CD4-positive, alpha-beta T cell treated with Interleukin-1 beta for 1 hour (primary cell): ENCODE measurements at places on chromosomes 6 and 20.
A peak's percentile ranks its signal among the peaks of the same experiment; 100 is the strongest.

DNA sequence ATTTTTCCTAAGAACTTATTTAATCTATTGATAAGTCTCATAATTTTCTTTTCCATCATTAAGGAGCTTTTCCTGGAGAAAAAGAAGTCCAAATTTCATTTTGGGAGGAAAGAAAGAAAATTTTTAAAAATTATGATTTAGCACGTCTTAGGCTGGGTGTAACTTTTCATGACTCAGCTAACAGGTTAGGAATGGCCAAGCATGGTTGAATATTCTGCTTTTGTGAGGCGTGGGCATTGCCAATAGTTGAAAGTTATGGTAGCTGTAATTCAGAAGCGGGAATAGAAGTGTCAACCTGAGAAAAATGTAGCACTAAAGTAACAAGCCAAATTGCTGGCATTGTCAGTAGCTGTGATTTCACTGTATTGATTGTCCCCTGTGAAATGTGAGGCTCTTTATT is 77.2 kb upstream of the ARID1B start:
- DNase-seq = no peak

GRCh38 chr20:58092871-58093270 is 135.6 kb downstream of the ANKRD60 start:
- DNase-seq = no peak

DNA sequence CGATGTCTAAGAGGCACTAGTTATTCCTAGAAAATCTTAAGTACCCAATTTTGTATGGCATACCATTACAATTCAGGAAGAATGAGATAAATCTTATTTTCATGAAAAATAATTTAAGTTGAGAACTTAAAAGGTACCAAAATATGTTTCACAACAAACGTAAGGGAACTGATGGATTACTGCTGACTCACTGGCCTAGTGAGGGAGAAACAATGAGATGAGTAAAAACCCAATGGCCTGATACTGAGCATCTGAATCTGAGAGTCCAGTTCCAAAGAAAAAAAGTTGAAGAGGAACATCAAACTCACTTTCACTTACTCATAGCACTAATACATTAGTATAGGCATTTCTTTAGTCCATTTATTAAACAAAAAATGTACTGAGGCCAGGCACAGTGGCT is 56.0 kb downstream of the MDN1 start:
- DNase-seq = no peak

DNA sequence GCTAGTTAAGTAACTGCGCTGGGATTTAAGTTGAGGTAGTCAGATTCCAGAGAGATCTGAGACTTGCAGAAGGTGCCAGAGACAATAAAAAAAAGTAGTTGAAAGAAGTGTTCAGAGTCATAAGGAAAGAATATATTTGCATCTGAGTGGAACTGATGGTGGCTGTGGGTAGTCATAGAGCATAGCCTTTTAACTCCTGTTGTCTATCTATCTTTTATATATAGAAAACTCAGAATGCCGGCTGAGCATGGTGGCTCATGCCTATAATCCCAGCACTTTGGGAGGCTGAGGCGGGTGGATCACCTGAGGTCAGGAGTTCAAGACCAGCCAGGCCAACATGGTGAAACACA is 62.0 kb downstream of the CARMIL1 start:
- no peak for DNase-seq

DNA sequence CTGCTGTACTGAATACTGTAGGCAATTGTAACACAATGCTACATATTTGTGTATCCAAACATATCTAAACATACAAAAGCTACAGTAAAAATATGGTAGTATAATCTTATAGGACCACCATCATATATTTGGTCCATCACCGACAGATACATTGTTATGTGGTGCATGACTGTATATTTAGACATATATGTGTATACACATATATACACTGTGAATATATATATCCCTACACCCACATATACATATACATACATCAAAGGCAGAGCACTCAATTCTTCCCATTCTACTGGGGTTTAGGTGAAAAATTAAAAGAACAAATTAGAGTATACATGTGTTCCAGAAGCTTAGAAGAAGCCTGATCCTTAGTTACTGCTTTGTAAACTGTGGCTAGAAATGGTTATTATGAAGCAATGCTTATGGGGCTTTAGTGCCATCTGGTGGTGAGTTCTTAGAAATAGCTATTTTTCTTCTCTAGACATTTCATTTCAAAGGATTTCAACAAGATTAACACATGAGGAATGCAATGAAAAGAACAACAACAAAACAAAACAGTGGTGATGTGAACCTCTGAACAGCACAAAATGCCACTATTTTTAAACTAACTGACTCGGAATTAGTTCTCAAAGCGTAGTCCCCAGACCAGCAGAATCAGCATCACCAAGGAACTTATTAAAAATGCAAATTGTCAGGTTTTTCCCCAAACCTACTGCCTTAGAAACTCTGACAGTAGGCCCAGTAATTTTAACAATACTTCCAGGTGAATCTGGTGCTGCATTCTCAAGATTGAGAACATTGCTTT is 38.0 kb downstream of the PKHD1 start:
- DNase-seq = no peak

- no peak for DNase-seq
These were observed 26.2 kb downstream of the ATXN1 start for GRCh38 chr6:16735014-16735413.

DNA sequence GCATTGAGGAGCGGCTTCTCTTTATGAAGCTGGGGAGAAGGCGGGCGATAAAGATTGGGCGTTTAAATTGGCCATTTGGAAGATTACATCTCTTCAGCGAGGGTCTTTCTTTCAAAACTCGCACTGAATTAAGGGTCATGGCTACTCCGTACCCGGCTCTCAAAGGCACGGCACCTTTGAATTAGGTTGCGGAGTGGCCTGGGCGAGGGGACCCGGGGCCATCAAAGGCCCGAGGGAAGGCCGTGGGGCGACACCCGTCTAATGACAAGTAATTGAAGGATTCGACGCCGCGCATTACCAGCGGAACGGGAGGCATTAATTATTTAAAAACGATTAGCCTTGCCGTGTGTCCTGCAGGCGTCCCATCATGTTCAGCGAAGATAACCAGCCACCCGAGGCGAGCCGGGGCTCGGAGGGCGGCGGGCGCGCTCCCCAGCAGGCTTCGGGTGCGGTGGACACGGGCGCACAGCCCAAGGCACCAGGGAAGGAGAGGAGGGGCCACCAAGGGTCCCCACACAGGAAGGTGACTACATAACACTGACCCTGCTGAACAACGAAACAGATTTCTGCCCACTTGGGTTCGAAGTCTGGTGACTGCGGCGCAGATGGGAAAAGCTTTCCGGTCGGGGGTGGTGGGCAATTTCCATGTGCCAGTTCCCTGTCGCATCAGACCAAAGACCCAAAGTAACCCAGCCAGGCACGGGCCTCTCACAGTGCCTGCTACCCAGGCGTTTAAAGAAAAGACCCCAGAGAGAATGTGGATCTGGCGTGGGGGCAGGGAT is 7.4 kb downstream of the FOXA2 start:
- no peak for DNase-seq

GRCh38 chr20:17226410-17227218 is at the start of gene PCSK2:
Gene PCSK2, plus strand, starts transcription at chr20:17227040. Its CDS starts 266 bp downstream, at chr20:17227306.
- no peak for DNase-seq

- no peak for DNase-seq
These were observed 45.3 kb downstream of the SLC2A12 start for GRCh38 chr6:134007077-134007476.

DNA sequence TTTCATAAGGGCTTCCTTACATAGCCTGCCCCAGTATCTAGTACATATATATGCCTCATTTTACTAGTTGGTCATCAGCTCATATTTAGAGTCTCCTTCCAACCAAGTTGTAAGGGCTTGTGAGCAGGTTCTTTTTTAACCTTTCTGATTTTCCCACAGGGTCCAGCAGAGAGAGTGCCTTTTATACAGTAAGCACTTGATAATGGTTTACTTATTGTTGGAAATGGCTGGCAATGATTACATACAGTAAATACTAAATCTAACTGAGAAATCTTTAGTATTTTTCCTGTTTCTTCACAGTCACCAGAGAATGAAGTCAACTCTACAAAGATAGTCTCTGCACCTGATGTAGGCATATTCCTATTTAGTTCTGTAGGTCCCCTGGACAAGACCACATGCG is 135.1 kb upstream of the B3GAT2 start:
- no peak for DNase-seq

GRCh38 chr20:23179766-23180403 is 93.8 kb upstream of the CD93 start:
- DNase-seq = no peak

DNA sequence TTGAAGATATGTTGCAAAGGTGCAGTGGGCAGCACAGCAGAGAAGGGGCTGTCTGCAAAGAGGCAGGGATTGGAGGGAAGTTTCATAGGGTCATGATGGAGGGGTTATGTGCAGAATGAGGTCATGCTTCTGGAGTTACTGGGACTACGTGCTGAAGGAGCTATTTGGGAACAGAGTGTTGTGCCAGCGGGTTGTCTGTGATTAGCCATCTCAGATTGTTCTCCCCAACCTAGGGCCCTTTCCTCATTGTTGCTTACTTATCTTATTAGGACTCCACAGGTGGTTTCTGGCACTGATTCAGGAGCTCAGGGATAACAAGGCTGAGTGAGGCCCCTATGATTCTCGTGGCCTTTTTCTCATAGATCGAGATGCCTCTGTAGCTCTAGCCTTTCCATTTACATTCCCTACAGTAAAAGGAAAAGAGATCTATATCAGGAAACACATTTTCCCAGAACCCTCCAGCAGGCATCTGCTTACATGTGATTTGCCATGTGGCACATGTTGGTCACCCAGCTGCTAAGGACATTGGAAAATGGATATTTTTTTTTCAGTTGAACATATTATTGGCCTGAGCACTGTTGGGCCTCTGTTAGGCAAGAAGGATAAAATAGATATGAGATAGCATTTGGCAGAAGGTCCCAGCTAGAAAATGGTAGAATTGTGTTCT is 429.6 kb upstream of the PLCB4 start:
- no peak for DNase-seq

GRCh38 chr20:13858871-13859270 is 74.0 kb downstream of the NDUFAF5 start:
- DNase-seq = no peak

DNA sequence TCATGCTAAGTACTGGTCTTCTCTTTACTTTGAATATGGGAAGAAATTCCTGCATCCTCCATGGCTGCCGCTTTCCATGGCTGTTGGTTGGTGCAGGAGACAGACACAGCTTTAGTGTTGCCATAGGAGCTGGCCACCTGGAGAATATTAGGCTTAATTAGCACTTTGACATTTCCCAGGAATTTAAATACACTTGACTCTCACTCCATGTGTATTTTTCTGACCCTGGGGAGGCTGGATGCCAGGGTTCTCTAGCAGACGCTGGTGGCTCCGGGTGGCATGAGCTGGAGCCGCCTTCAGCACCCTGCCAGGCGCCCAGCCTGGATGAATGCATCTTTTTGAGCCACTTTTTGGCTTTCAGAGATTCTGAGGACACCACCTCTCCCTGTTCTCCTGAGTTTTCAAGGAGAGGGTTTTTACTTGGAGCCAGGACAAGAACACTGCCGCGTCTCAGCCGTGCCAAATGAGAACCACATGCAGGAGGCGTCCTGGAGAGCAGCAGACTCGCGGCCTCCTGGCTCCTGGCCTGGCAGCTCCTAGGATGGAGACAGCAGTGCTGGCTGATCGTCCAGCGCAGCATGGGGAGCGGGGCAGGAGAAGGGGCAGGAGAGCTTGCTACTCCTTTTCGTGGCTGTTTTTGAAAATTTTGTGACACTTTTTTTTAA is 258.8 kb downstream of the SMOC2 start:
- DNase-seq = no peak

DNA sequence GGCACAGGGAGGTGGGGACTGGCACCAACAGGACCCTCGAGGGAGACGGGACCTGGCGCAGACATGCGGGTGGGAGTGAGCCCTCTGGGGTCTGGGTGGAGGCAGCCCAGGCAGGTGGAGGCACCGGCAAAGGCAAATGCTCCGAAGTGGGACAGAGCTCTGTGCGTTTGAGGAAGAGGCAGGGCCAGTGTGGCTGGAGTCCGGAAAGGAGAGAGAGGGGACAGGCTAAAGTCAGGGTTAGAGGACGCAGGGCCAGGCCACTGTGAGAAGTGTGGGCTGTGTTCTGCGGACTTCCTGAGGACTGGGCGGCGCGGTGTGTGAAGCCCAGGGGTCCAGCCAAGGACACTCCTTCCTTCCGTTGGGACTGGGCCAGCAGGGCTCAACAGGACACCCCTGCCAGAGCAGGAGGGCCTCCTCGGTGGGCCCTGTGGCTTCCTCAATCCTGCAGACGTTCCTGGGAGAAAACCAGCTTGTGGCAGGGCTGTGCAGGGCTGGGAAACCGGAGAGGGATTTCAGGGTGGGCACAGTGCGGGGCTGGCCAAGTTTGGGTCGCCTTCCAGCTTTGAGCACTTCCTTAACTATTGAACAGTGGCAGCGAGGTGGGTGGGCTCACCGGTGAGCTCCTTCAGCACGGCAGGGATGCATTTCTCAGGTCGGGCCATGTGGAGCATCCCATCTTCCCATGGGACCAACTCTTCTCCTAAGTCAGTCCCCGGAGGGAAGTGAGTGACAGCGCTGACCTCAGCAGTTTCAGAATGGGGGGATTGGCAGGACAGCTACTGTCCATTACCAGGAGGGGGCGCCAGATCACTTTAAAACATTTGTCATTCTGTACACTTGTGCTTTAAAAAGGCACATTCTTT is 22.5 kb downstream of the MOCS3 start:
- DNase-seq = peak; percentile 52

GRCh38 chr20:16615199-16615598 is 42.0 kb upstream of the KIF16B start:
- DNase-seq = no peak

DNA sequence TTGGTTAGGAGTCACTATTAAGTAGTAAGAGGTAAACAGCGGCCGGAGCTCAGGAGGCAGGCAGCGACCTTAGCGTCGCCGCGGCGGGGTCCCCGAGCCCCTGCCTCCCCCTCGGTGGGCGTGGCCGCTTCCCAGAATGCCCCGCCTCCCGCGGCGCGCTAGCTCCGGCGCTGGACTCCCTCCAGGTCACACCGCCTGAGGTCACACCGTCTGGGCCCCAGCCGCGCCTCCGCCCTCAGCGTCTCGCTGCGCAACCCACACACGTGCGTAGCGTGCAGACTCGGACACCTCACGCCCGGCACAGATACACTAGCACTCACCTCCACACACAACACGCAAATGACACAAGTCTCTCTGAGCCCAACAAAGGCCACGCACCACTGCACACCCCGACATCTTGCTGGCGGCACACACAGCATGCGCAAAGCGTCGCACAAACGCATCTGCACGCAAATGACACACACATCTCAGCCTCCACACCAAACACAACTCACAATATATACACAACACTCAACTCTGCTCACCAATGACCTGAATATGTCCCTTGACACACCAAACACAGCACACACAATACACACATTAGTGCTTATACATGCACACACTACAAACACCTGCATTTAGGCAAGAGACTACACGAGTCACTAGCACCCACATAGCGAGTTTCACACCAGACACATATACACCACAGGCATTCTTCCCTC is 17.6 kb upstream of the CDKN1A start:
- DNase-seq = no peak

DNA sequence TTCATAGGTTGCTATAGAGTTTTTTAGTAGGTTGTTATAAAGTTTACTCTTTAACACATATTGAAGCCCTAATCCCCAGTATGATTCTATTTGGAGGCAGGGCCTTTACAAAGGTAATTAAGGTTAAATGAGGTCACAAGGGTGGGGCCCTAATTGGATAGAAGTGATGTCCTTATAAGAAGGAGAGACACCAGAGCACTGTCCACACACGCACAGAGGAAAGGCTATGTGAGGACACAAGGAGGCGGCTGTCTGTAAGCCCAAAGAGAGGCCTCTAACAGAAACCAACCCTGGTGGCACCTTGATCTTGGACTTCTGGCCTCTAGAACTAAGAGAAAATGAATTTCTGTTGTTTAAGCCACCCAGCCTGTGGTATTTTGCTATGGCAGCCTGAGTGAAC is 98.5 kb downstream of the GJA10 start:
- DNase-seq = no peak

- no peak for DNase-seq
These were observed 28.4 kb upstream of the EPM2A start for GRCh38 chr6:145763742-145764141.
